ENCODE measurements at places on chromosomes 16 and 17.

DNA sequence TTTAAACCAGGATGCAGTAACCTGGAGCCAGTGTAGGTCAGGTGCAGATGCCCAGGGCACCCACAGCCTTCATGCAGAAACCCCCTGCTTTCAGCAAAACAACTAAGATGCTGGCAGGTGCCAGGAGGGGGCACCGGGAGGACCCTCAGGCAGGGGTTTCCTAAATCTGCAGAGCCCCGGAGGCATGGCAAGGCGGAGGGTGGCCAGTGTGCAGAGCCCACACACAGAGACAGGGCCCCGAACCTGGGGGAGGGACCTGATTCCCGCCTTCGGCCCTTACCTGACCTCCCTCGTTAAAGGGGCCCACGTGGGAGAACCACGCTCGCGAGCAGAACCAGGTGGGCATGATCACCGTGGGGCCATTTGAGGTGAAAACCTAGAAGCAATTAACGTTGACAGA lies 114.0 kb upstream of the METRNL start:
- no peak for DNase-seq

DNA sequence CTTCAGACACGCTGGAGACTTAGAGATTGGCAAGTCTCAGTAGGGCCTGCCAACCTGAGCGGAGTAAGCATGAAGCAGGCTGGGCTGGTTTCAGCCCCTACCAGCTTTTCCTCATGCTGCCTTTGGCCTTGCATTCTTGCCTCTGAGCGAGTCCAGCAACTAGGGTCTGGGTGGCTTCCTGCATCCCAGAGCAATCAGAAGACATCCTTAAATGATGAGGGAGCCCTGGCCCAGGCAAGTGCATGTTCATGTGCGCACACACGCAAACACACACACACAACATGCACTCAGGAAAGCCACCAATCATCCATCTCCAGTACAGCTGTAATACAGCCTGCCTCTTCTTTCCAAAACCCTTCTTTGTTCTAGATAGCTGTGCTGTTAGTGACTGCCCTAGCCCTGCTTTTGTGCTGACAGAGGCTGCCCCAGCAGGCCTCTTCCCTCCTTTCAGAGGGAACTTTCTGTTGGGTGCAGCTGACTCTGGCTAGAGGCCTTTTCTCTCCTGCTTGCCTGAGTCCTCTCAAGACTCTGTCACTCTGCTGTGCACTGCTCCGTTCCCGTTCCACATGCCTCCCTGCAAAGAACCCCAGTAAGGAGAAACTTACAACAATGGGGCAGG lies 30.7 kb upstream of the TBX2 start:
- DNase-seq = no peak

DNA sequence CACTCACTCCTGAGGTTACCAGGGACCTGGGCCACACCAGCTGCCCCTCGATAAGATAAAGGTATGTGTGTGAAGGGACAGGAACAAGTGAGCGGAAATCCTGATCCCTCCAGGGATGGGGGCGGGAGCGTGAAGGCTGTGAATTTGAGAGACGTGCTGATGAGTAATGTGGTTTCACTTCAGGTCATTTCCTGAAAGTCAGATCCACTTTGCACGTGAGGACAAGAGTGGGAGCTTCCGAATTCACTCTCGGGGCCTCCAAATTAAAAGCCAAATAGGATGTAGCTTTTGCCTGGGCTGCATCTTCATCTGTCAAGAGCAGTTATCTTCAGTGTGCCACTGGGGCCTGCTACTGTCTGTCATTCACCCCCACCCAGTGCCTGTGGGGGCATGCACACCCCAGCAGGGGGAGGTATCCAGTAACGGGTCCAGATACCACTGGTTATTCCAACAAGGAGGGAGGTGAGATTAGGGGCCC lies 87.4 kb upstream of the LHX1 start:
- no peak for DNase-seq

- DNase-seq = no peak
Measured at GRCh38 chr17:182050-182751, 751 bp upstream of the DOC2B start.

- no peak for DNase-seq
Measured at GRCh38 chr17:73469311-73469710, 157.5 kb upstream of the CDC42EP4 start.

DNA sequence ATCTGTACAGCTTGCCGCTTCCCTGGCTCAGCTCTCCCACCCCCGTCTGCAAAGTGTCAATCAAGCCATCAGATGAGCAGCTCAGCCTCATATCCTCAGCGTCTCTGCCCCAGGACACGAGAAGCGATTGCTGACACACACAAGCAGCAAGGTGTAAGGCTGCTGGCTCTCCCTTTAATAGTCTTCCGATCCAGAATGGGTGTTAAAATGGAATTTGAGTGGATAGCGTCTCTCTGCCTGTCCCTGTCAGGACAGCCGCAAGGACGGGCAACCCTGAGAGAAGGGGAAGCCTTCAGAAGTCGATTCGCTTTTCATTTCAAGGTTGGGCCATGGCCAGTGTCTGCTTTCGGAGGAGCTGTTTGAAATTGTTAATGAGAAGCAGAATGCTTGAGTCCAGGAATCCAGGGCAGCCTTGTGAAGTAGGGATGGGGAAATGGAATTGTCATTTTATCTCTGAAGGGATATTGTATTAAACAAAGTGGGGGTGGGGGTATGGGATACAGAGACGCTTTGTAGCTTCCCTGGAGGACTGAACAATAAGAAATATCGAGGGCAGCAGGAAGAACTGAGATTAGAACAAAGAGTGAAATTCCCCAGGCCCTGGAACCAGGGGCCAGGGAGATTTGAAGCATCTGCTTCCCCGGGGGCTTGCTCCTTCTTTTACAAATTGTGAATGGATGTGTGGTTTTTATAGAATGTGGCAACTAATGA lies 4.7 kb upstream of the PIPOX start:
- no peak for DNase-seq

DNA sequence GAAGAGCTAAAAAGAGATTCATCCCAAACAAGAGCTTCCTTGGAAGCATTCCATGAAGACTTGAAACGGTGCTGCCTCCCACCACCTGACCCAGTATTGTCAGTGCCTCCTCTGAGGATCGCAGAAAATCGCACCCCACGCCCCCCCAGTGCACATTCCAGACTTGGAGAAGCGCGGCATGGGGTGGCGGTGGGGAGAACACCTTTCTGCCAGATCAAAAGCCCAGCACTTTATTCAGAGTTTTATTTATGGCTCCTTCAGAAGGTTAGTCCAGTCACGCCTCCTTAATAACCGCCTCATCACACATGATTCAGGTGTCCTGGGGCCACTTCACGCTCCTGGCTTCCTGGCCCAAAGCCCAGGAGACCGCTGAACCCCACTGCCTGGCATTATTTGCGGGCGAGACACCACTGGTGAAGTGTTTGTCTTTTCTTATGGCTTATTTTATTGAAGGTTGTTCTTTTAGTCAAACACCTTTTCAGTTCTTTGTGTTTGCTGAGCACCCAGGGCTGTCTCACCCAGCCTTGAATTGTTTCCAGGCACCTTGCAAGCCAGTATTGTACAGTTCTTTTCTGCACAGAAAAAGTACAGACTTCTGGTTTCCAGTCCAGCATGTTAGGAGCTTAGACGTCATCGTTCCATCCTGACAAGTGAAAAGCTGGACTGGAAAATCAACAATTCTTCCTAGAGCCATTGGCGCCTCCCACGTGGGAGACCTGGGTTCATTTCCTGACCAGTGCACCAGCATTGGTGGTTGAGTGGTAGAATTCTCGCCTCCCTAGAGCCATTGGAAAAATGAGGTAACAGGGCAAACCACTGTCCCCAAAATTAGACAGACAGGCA lies 79.6 kb upstream of the CACNG5 start:
- no peak for DNase-seq

DNA sequence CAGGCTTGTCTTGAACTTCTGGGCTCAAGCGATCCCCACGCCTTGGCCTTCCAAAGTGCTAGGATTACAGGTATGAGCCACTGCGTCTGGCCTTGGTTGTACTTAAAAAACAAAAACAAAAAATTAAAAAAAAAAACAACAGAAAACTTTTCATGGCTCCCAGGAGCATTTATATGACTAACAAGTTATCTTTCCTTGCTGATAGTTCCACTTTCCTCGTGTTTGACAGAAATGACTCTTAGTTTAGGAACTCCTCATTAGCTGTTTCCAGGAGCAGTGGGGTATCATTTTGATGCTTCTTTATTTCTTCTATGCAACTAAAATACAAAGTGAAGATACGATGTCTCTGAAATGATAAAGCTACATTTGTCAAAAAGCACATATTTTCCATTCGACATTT lies 165.4 kb downstream of the PRKCA start:
- DNase-seq = no peak

GRCh38 chr17:60371818-60372510 lies 20.0 kb downstream of the USP32 start:
- DNase-seq = no peak

GRCh38 chr16:3036726-3037315 lies at the start of gene BICDL2:
TSS of gene BICDL2 (minus strand) at chr16:3036944. CDS start at chr16:3035496, 1,448 bp downstream.
- no peak for DNase-seq

- DNase-seq = no peak
Measured at GRCh38 chr17:71188811-71189492, 931.9 kb upstream of the SOX9 start.

- no peak for DNase-seq
Measured at GRCh38 chr17:67559381-67559966, 158.3 kb upstream of the NOL11 start.

DNA sequence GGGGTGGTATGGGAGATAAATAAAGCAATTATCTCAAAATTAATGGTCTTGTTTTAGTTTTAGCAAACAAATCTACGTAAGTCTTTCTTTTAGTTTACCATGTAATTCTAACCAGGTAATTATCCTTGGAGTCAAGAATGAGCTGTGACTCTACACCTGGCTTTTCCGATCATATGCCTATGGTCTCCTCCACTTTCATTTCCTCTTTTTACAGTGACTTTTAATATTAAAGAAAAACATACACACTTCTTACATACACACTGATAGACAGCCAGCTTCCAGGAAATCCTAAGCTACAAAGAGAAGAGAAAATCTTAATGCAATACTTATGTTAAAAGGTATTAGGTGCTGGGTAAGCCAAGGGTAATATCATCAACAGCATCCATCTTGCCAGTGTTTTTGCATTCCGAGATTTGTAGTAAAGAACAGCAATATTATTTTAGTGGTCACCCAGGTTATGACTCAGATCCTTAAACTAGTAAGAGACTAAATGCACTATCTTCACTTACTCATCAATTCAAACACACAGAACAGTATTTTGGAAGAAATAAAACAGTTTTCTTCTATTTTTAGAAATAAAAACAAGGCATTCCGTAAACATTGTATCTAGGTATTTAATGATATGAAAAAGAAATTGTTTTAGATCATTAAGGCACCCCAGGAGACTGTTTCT lies 4.4 kb upstream of the IRX5 start:
- no peak for DNase-seq

DNA sequence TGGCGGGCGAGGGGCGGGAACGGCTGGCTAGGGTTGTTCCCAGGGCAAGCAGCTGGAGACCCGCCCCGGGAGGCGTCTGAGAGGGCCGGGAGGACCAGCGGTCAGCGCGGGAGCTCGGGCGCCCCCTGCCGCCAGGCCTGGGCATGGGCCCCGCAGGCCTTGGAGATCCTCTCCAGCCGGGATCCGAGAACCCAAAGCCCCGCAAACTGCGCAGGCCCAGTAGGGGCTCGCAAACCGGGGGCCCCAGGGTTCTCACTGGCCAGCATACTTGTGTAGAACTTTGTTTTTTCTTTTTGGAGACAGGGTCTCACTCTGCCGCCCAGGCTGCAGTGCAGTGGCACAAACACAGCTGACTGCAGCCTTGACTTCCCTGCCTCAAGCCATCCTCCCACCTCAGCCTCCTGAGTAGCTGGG lies 20.8 kb upstream of the ZNF423 start:
- no peak for DNase-seq

GRCh38 chr16:86479419-86479818 lies 30.9 kb upstream of the FOXF1 start:
- DNase-seq = no peak

DNA sequence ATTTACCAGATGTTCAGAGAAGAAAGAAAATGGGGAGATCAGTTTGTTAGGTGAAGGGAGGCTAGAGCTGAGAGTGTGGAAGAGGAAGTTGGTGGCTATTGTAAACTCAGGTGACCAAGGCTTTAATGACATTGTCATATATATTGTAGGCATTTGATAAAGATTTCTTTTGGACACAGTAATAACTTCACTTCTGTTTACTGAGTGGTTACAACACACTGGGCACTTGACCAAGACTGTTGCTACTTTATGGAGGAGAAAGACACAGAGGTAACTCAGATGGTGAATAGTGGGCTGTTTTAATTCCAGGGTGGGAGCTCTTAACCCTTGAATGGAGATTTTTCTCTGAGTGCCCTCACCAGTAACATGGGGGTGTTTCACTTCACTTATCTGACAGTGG lies 46.0 kb downstream of the TNRC6A start:
- no peak for DNase-seq

DNA sequence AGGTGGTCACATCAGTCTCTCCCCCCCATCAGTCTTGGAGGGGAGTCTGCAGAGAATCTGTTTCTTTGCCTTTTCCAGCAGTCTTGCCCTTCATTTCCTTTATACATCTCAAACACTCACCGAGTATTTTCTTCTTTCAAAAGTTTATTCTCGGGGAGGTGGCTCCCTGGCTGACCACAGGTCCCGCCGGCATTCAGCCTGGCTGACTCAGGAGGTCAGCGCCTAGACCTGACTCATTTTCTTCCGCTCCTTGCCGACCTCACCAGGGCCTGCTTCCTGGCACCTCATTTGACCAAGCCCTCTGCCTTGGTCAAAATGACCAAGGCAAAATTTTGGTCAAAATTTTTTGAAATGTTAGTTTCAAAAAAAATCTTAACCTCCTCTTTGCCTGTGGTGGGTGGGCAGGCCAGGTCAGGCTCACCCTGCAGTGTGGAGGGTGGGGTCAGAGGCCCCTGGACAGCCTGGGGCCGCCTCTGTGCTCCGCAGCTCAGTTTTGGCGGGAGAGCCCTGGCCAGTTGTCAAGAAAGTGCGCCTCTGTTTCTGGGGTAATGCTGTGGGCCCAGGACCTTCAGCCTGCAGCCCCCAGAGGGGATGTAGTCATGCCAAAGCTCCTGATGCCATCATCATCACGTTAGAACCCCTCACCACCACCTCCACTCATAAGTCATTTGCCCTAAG lies 165.6 kb downstream of the SPECC1 start:
- no peak for DNase-seq

DNA sequence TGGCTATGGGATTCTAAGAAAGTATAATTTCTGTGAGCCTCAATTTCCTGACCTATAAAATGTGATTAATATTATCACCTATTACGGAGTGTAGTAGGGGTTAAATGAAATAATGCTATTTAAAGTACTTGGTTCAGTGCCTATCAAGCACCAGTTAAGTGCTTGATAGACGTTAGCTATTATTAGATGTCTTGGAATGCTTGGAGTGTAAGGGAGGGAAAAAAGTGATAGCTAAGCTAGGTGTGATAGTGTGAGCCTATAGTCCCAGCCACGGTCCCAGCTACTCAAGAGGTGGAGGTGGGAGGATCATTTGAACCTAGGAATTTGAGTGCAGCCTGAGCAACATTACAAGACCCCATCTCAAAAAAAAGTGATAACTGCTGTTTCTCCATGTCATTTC lies 7.5 kb downstream of the ORC6 start:
- no peak for DNase-seq
